Activated T-cell treated with anti-CD3 and anti-CD28 coated beads, Interleukin-2, amount 50 U/mL, for 4 hours (primary cell): ENCODE measurements at places on chromosomes 2 and 18.

DNA sequence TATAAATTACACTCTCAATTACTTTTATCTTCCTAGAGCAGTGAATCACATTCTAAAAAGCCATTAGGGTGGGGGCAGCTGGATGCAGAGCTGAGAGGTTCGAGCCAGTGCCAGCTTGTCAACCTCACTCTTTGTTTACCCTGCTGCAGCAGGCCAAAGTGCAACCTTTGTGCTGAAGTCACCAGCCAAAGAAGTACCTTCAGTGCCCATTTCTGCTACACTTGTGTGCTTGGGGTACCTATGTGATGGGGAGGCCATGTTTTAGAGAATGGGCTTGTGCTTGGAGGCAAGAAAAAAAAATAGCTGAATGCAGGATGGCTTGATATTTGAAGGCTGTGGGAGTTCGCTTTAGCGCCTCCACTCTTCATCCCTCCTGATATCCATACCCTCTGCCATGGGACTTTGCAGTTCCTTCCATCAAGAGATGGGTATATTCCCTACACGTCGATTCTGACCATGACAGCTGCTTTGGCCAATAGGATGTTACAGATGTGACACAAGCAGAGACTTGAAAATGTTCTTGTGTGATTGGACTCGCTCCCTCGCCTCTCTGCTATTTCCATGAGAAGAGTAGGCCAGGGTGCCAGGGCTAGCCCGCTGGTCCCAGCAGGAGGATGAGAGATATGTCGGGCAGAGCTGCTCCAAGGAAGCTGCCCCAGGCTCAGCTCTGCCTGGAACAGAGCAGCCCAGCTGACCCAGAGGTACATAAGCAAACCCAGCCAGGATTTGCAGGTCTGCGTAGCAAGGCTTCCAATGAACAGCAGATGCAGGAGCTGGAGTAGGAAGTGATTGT, 12.7 kb upstream of the FZD5 start:
- no peak for DNase-seq

DNA sequence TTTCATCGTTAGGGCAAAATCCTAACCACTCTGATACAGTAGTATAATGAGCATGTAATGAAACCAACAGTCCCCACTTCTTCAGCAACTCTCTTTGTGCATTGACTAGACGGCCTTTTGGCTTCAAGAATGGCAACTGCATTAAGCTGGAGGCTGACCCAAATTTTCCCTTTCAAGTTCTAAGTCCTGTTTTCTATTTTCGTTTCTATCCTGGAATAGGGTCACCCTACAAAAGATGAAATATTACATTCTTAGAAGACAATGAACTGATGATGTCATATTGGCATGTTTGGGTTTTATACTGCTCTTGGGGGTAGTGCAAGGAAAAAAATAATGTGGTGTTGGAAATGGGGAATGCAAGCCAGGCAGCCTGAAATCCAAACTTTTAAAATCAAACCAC, 254.4 kb downstream of the ETAA1 start:
- no peak for DNase-seq

DNA sequence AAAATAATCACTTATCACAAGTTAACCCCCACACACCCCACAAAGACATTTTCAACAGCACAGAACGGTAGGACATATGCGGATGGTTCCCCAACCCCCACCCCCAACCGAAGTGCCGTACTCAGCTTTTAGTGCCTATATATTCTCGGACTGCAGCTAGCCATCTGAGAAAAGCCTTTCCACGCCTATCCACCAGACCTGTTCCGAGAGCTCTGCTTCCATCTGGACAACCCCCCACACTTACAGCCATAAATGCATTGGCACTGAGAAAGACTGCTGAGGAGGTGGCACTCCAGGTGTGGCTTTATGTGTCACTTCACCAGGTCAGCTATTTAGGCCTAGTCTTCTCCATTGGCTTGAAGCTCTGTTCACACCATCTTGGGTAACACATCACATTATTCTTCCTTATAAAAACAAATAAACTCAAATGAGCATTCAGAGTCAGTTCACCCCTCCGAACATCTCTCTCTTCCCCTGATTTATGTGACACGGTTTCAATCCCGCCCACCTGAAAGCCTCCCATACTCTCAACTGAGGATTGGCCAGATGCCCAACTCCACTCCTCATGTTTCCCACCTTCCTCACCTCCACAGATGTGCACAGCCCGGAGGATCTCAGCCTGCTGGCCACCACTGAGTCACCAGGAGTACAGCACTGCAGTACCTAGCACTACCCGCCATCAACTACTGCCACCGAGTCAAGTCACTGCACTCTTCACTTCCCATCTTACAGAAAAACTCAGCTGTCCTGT, 127.4 kb downstream of the CACNB4 start:
- DNase-seq = no peak

GRCh38 chr2:136065907-136066306, 52.0 kb downstream of the CXCR4 start:
- no peak for DNase-seq

DNA sequence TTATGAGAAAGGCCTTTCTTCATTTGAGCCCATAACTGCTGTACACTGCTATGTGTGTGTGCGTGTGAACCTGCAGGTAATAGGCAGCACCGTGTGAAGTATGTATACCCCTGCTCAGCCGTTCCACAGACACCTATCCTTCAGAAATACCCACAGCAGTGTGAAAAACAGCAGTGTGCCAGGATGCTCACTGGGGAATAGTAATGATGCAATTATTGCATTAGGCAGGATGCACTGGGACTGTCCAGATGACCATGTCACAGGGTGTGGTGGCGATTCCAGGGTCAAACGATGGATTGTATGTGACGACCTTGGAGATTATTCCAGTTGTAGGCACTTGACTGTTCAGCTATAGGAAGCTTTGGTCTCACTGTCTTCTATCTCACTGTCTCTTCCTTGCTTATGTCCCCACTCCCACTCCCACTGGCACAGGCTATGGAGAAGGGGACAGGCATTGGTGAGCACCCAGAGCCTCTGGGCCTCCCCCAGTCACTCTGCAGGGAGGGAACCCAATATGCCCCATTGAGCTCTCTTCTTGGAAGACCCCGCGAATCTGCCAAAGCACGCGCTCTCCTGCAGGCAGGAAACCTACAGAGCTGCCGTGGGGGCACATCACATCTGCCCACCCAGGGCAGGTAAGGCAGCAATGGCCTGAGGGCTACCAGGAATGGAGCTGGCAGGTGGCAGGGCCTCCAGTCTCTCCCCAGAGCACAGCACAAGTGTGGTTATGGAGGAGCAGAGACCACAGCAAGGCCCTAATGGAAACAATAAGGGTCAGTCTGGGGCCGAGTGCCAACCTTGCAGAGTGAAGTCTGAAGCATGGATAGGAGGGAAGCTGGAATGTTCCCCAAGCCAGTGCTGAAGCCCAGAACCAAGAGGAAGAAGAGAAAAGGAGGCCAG, 518.9 kb upstream of the RAB6C start:
- DNase-seq = no peak

- no peak for DNase-seq
Observed at GRCh38 chr18:68796936-68797690, 767 bp upstream of the CCDC102B start.

DNA sequence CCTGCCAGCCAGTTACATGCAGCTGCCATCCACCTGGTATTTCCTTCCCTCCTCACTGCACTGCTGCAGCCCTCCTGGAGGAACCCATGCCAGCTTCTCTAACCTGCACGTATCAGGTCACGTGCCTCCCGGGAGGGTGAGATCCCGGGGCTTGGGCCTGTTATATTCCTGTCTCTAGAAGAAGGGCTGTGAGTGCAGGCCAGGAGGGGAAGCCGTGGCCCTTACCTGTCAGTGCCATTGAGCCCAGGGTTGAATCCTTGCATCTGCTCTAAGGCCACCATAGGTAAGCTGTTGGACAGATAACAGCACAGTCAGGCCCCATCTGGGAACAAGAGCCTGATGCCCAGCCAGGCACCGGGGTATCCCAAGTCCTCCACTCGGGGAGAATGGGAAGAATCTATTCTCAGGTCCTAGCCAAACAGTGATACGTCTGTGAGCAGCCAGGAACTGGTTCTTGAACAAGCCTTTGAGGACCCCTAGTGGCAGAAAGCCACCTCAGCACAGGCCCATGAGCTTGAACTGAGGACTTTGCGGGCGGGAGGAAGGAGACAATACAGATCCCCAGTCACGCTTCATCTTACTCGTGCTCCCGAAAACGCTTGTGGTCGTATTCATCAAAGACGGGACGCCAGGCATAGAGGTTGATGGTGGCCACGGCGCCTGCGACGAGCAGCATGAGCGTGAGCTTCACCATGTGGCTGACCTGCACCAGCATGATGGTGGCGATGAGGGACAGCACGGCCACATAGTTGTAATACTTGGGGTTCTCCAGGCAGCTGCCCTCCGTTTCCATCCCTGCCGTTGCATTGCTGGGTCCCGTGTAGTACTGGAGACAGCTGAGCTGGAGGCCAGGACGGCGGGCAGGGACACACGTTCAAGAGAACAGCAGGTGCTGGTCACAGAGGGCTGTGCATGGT, 34.4 kb downstream of the CENPO start:
- peak; percentile 65 for DNase-seq

GRCh38 chr2:101038455-101039255, 36.6 kb downstream of the RPL31 start:
- no peak for DNase-seq

- no peak for DNase-seq
Observed at GRCh38 chr2:67548317-67549201, 151.4 kb downstream of the ETAA1 start.

GRCh38 chr2:234680688-234681619, 184.1 kb upstream of the ARL4C start:
- DNase-seq = no peak

DNA sequence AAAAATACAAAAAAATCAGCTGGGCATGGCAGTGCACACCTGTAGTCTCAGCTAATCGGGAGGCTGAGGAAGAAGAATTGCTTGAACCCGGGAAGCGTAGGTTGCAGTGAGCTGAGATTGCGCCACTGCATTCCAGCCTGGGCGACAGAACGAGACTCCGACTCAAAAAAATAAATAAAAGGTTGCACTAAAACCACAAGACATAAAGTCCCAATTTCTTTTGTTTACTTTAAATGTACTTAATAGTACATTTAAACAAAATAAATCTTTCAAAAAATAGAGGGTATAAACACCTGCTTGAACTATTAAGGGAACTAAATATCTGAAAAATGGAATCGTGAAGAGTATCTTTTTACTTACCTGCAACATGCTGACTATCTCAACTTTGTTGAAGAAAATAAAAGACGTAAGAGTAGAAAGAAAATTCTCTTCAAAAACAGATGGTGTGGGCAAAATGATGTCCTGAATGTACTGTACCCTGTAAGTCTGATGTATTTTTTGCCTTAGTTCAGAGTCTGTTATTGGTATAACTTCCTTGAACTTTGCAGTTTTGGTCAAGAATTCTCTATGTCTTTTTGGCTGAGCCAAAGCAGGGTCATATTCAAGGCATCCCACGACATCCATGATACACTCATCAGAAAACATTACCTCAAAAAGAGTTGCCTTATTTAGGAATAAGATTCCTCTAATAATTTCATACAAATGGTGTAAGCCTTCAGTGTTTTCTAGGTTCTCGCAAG, 19.2 kb downstream of the PPP4R3B start:
- DNase-seq = no peak

GRCh38 chr2:172806493-172806892, 70.8 kb downstream of the RAPGEF4 start:
- DNase-seq = no peak
